ENCODE measurements at places on chromosomes 16 and 17.

DNA sequence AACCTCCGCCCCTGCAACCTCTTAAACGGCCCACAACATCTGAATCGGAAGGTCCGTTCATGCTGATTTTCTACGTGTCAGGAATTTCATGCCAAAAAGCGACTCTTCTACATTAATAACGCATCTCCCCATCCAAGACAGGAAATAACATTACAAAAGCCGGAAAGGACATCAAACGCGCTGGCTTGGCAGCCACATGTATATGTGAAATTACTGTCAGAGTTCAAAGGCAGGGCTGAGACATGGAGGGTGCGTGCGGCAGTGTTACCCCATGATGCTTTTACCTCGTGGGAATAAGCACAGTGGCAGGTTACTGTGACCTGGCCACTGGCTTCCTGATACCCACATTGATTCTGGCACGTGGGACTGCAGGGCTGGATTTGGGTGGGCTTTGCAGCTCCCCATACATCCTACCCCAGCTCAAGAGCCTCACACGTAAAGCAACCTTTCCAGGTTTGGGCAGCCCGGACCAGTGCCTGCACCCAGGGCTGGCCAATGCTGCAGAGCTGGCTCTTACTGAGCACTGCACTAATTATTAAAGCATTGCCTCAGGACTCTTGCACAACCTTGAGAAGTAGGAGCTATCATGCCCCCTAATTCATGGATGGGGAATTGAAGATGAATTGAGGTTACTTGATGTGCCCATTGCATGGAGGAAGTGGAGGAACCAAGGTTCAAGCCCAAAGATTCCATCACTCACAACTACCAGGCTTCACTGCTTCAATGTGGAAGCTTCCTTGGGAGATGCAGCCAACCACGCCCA lies 120.6 kb upstream of the FOXF1 start:
- no peak for DNase-seq

- DNase-seq = no peak
Observed at GRCh38 chr17:33085256-33085655, 93.6 kb downstream of the SPACA3 start.

DNA sequence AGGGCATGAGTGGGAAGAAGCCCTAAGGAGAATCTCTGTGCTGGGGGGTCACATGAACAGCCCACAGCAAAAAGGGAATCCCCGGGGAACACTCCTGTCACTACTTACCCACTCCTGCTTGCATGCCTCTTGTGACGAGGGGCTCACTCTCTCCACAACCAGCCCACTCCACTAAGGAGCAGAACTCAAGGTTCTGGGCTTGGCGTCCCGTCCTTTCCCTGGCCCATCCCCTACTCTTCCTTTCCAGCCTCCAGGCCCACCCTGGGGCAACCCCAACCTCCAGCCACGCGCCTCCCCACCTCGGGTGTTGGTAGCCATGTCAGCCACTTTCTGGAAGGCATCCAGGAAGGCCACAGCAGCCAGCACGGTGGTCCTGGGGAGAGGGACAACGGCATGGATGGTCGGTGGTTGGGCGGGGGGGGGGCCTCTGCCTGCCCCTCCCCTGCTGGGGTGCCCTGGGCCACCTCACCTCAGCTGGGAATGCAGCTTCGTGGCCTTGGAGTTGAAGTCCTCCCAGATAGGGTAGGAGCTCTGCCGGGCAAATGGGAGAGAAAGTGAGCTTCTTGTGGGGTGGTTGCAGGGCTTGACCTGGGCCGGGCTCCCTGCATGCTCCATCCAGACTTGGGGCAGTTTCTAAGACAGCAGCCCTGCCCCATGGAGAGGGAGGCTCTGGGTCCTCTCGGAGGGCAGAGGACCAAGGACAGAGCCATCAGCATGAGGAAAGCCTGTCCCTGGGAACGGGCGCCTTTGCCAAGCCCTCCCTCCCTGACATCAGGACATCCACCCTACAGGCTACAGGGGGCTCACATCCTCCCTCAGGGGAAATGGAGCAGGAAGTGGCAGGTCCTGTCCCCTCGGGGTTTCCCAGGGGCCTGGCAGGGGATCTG lies 5.1 kb downstream of the MTSS2 start:
- no peak for DNase-seq

DNA sequence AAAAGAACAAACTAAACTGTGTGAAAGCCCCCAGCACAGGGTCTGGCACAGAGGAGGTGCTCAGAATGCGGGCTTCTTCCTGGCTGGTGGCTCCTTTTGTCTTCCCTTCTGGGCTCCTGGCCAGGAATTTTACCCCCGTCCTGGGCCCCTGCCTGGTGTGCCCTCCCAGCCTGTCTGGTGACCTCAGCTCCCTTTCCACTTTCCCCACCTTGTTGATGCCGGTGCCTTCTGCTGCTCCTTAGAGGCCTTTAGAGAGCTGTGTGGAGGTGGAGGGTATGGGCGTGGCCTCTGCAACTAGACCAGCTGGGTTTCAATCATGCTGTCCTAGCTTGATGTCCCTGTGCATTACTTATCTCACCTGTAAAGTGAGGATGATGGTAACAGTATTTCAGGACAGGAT lies 16.8 kb downstream of the PIRT start:
- no peak for DNase-seq

- DNase-seq = no peak
Observed at GRCh38 chr17:55334881-55335540, 70.3 kb downstream of the HLF start.

GRCh38 chr17:8341456-8341855 lies 1.8 kb downstream of the ODF4 start:
- DNase-seq = no peak

- DNase-seq = no peak
Observed at GRCh38 chr17:72311004-72311403, 190.2 kb downstream of the SOX9 start.

DNA sequence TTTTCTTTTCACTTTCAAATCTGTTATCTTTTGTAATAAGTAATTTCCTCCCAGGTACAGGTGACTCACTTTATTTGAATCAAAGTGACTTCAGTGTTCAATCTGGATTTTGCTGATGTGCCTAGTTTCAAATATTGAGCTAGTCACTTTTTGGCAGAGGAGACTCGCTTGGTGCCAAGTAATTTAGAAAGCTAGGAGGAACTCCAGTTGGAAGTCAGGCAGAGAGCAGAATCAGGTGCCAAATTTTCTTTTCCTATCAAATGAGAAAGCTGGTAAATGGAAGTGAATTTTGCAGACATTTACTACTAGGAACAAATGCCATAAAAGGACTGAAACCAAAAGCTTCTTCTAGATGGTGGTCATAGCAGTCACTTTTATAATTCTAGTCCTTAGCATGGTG lies 656.0 kb upstream of the KIF2B start:
- no peak for DNase-seq

- DNase-seq = no peak
Observed at GRCh38 chr17:17313350-17313991, 10.3 kb downstream of the NT5M start.

- no peak for DNase-seq
Observed at GRCh38 chr16:86285938-86286921, 224.1 kb upstream of the FOXF1 start.

- DNase-seq = no peak
Observed at GRCh38 chr17:43015579-43015978, 6.6 kb downstream of the VAT1 start.

GRCh38 chr17:29031488-29031887 lies 11.5 kb upstream of the PIPOX start:
- DNase-seq = no peak

- no peak for DNase-seq
Observed at GRCh38 chr16:67961551-67961957, 6.9 kb downstream of the SLC12A4 start.

- DNase-seq = peak; percentile 55
Observed at GRCh38 chr17:35486920-35487732, 38.6 kb upstream of the SLFN13 start.

GRCh38 chr16:1048442-1049112 lies 24.0 kb upstream of the SSTR5 start:
- DNase-seq = no peak

GRCh38 chr17:14793237-14793636 lies 471.9 kb downstream of the PMP22 start:
- no peak for DNase-seq

DNA sequence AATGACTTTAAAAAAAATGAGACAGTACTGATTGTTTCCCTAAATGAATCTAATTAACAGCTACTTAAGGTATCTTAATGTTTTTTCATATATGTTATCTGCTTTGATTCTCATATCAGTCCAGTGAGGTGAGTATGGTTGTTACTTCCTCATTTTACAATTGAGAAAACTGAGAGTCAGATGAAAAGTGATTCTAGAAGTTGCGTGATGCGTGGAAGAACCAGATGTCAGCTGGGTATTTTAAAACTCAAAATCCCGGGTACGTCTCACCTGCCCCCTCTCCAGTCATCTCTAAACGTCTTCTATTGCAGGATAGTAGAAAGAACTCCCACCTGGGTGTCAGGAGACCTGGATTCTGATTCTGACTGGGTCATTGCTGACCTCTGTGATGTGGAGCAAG lies 89.2 kb downstream of the MAP2K6 start:
- peak; percentile 74 for DNase-seq

- no peak for DNase-seq
Observed at GRCh38 chr17:19397556-19398041, 10.6 kb upstream of the MFAP4 start.

GRCh38 chr16:82152641-82153112 lies 17.3 kb downstream of the MPHOSPH6 start:
- no peak for DNase-seq

DNA sequence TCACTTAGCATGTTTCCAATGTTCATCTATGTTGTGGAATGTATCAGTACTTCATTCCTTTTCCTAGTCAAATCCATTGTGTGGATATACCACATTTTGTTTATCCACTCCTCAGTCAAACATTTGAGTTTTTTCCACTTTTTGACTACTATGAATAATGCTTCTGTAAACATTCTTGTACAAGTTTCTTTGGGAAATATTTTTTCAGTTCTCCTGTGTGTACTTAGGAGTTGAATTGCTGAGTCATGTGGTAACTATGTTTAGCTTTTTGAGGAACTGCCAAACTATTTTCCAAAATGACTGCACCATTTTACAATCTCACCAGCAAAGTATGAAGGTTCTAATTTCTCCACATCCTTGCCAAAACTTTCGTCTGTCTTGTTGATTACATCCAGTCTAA lies 223.7 kb upstream of the AXIN2 start:
- DNase-seq = no peak

DNA sequence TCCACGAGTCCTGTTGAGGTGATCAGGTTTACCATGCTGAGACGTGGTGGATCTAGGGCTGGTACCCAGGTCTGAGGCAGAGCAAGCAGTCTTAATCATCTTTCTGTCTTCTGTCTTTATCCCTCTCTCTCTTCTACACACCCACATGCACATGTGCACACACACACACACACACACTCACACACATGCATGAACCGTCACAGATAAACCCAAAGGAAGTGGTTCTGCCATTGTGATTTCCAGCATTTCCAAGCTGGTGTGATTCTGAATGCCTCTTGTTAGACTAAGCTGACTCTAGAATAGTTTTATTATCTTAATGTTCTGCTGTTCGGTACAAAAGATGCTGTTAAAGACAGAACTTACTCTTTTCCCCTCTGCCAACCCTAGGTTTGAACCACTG lies 411.8 kb upstream of the SALL1 start:
- DNase-seq = no peak

DNA sequence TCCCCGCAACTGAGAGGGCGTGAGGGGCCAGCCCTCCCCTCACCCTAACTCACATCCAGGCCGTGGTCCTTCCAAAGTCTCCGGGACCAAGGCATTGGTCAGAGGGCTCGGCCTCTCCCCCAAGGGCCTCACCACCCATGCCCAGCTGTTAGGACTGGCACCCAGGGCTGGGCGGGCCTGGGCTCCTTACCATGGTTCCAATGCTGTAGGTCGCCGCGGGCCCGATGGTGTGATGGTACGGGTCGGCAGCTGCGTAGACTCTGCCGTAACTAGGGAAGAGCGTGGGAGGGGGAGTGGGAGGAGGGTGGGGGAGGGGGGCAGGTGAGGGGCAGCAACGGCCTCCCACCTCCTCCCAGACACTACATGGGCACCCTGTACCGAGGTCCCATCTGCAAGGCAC lies 19.6 kb downstream of the ENGASE start:
- no peak for DNase-seq

GRCh38 chr16:81107511-81107910 lies 11.3 kb upstream of the GCSH start:
- no peak for DNase-seq

- DNase-seq = no peak
Observed at GRCh38 chr17:67515490-67516083, 138.5 kb downstream of the PITPNC1 start.

DNA sequence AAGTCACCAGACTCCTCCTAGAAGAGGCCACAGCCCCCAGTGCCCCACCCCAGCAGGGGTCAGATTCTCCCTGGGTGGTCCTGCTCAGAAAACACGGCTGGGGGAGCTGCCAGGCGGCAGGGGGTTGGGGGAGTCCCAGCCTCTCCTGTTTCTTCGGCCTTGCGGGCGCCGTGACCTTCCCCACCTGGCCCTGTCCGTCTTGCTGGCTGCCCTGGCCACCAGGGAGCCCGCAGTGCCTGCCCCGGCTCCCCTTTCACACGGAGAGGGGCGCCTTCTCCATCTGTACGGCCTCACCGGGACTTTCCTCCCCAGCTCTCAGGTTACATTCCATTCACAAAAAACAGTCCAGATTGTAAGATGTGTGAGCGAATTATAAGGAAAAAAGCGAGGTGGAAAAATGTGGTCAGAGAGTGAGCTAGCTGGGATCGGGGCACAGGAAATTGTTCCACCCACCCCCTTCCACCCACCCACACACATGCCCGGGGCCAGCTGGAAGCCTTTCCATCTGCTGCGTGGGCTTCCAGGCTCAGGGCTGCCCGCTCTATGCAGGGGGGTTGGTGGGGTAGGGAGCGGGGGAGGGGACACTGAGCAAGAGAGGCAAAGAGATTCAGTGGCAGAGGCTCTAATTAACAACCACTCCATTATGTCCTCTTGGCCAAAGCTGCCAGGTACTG lies 14.6 kb upstream of the CIBAR2 start:
- no peak for DNase-seq

GRCh38 chr16:85936816-85937215 lies 37.9 kb downstream of the IRF8 start:
- DNase-seq = no peak

- no peak for DNase-seq
Observed at GRCh38 chr16:55955845-55956244, 80.7 kb upstream of the CES5A start.

DNA sequence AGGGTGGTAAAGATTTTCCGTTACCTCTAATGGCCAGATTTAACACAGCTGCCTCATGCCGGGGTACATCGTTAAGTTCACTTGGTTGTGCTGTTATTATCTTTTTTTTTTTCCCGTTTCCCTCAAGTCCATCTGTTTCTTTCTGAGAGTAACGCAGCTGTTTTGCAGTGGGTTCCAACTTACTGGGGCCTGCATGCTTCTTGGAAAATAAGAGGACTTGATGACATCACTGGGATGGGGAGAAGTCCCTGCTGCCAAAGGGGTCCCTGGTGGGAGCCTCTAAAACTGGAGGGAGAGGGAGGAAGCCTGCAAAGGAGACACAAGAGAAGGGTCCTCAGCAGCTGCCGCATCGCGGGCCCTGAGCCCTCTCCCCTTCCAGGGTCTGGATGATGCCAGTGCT lies 77.8 kb upstream of the NOL11 start:
- DNase-seq = no peak

DNA sequence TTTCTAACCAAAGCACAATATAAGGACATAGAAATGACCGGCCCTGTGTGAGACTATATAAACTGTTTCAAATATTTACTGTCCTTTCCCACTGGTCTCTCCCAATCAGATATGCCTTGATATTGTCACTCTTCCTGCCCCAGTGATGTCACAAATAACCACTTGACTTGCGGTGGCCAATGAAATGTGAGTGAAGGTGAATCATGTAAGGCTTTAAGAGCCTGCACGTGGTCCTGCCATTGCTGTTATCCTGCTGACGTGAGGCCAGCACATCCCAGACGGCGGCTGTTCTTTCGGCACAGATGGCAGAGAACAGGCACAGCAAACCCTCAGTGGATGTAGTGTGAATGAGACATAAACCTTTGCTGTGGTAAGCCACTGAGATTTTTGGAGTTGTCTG lies 5.4 kb upstream of the KLHL11 start:
- no peak for DNase-seq

Data from GM12864 (cell line).